ENCODE measurements at places on chromosomes 7 and 10. TPM values are rescaled to one million over a fixed set of nuclear protein-coding genes. Genes with fewer than 3 reads are reported as not detected.

MAT1A gene
- polyA plus RNA-seq = not detected

CALHM2 gene
- polyA plus RNA-seq = 7.9 TPM

SFXN3 gene
- 67.6 TPM for polyA plus RNA-seq

ITIH5 gene
- polyA plus RNA-seq = 0.07 TPM

TSPAN33 gene
- polyA plus RNA-seq = 0.17 TPM

NRP1 gene
- polyA plus RNA-seq = 87.5 TPM

SPDYE2B gene
- not detected for polyA plus RNA-seq

GRCh38 chr7:77537136-77537777 lies at the start of gene PTPN12:
TSS of gene PTPN12 (plus strand) at chr7:77537295. CDS start at chr7:77537547, 252 bp downstream.
- DNase-seq = no peak

GRCh38 chr10:22210267-22210666 lies 7.5 kb downstream of the EBLN1 start:
- DNase-seq = no peak

DNA sequence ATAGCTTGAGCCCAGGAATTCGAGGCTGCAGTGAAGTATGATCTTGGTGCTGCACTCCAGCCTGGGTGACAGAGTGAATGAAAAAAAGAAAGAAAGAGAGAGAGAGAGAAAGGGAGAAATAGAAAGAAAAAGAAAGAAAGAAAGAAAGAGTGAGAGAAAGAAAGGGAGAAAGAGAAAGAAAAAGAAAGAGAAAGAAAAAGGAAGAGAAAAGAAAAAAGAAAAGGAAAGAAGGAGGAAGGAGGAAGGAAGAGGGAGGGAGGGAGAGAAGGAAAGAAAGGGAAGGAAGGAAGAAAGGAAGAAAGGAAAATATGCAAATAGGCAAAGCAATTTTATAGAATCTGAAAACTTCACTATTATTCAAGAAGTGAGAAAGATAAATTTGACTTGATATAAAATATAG lies 24.5 kb upstream of the JCAD start:
- DNase-seq = no peak

DNA sequence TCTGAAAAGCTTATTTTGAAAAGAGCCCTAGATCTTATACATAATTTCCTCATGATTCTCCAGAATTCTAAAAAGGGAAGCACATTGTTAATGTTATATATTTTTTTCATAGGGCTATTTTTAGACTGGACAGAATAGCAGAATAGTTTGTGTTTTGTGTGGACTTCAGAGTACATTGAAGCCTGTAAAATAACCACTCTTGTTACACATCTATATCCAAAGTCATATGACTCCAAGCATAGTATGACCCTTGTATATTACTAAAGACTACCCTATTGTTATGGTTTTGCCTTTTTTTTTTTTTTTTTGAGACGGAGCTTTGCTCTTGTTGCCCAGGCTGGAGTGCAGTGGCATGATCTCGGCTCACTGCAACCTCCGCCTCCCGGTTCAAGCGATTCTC lies 26.1 kb upstream of the FIS1 start:
- DNase-seq = no peak

DNA sequence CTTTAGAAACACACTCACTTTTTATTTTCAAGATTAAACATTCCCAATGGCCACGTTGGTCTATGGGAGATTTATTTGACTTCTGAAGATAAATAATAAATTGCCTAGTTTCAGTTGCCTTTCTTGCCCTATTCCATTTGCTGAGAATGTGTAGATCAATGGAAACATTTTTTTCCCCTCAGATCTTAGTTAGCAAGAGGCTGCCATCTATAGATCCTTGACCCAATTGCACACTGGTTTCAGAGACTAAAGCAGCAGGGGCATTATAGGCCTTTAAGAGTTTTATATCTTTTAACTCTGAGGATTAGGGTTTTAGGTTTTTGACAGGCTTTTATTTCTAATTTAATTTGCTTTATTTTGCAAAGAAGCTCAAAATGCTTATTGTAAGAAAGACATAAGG lies 163.2 kb upstream of the GPR26 start:
- DNase-seq = no peak

DNA sequence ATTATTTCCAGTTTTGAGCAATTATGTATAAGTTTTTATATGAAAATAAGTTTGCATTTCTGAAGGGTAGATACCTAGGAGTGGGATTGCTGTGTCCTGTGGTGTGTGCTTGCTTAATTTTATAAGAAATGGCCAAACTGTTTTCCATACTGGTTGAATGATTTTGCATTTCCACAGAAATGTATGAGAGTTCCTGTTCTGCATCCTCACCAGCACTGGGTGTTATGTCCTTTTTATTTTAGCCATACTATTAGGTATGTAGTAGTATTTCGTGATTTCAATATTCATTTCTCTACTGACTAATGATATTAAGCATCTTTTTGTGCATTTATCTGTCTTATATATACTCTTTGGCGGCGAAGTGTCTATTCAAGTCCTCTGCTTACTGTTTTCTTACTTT lies 22.3 kb downstream of the CAPZA2 start:
- no peak for DNase-seq

DNA sequence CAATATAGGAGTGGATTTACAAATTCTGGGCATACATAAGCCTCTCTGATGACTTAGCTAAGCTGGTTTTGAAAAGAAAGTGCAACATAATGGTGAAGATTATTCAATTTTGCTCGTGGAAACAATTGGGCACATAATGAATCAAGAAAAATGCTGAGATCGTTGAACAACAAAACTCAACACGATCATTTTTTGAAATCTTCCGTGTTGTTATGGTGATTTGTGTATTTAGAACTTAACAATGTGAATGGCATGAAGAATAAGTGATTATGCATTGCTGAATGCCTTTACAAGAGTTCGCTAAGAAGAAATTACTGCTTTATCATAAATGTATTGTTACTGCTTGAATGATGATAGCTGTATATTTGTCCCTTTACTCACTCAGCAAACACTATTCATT lies 875.0 kb downstream of the CNTNAP2 start:
- no peak for DNase-seq
